ENCODE measurements at places on chromosomes 12 and 14. TPM values are rescaled to one million over a fixed set of nuclear protein-coding genes. Genes with fewer than 3 reads are reported as not detected.
A peak's percentile ranks its signal among the peaks of the same experiment; 100 is the strongest.

Gene ASCL1
- not detected for polyA plus RNA-seq

Gene NTF3
- not detected for polyA plus RNA-seq

Gene FAIM2
- polyA plus RNA-seq, result not detected

Gene TMCC3
- polyA plus RNA-seq, result not detected

DNA sequence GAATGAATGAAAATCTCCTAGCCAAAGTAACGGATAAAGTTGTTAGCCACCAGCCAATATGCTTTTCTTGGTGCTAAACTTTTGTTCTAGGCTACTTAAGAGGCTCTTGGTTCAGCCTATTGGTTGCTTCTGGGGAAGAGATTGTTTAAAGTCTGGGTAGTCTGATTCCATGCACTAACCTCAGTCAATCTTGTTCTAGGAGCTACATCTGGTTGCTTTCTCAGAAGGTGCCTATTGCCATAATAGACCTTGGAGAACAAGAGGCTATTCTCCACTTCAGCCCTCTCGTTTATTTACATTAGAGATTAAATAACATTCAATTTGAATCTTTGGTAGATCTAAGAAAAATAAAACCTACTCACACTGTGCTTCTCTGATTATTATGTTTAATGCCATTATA is 40.8 kb upstream of the OTOGL start:
- no peak for DNase-seq

DNA sequence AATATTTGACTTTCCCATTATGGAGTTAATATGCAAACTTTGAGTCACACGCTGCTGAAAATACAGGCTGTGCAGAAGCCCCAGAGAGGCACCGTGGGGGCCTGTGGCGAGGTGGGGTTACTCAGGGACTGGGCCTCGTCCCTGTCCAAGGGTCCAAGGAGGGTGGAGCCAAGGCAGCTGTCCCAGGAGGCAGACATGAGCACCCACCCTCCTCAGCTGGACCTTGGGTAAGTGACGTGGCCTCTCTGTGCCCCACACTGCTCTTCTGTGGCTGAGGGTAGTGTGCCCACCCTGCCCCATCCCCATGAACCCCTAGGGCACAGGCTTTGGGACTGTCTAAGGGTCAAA is 39.4 kb downstream of the FAM222A start:
- DNase-seq, result no peak

- DNase-seq, result peak; percentile 4
Measured at GRCh38 chr14:97336179-97336578, 539.0 kb downstream of the VRK1 start.

DNA sequence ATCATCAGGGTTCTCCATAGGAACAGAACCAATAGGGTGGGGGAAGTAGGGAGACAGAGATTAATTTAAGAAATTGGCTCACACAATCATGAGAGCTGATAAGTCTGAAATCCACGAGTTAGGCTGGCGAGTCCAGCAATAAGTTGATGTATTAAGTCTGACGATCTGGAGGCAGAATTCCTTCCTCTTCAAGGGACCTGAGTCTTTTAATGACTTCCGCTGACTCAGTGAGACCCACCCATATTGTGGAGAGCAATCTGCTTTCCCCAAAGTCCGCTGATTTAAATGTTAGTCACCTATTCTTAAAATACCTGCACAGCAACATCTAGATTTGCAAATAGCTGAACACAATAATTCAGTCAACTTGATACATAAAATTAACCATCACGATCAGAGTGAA is 97.8 kb downstream of the SPTSSA start:
- DNase-seq, result no peak

GRCh38 chr14:63078569-63078968 is 33.3 kb upstream of the KCNH5 start:
- no peak for DNase-seq

DNA sequence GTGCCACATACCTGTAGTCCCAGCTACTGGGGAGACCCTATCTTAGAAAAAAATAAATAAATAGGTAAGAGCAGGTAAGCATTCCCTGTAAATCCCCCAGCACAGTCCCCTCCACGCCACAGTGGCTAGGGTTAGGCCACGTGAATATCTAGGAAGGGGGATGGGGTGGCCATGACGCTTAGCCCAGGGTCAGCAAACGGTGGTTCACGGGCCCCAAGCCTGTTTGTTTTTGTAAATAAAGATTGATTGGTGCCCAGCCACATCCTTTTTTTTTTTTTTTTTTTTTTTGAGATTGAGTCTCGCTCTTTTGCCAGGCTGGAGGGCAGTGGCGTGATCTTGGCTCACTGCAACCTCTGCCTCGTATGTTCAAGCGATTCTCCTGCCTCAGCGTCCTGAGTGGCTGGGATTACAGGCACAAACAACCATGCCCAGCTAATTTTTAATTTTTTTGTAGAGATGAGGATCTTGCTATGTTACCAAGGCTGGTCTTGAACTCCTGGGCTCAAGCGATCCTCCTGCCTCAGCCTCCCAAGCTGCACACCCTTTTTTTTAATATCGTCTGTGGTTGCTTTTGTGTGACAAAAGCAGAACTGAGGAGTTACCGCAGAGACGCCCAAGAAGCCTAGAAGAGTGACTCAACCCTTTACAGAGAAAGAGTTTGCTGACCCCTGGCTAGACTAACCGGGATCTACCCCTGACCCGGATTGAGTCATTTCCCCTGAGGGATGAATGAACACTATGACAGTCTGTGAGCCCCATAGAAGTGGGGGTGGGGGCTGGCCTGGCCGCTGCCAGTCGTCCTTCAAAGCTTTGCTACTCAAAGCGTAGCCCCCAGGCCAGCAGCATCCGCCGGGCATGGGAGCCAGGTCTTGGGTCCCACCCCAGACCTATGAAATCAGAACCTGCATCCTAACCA is 113.7 kb upstream of the NCOR2 start:
- DNase-seq, result peak; percentile 2

- no peak for DNase-seq
Measured at GRCh38 chr14:72619111-72619571, 274.8 kb downstream of the DPF3 start.

All from naive thymus-derived CD4-positive, alpha-beta T cell (primary cell).